ENCODE measurements at places on chromosomes 7 and 10.

DNA sequence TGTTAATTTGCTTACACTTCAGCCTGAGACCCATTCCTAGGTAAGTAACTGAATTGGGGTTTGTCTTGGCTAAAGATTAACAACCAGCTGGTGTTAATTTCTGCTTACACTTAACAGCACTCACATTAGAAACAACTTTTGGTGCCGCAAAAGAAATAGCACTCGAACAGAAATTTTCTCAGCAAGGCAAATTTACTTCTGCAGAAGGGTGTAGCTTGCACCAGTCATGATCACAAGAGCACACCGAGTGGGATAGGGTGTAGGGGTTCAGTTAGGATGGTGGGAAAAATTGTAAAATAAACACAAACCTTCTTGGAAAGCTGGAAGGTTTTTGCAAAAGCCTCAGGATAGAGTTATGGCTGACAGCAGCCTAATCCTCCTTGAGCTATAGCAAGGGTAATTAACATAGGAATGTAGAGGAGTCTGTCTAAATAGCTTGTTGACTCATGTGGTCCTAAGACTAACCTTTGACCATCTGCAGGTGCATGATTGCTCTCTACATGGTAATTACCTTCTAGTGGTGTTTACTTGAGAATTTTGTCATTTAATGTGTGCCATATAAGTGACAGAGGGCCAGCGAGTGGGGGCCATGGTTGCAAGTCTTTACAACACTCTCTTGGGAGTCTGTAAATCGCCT is 67.8 kb upstream of the CDK13 start:
- DNase-seq = no peak

- DNase-seq = no peak
These were observed 59.0 kb upstream of the TAS2R16 start for GRCh38 chr7:123054357-123055133.

- no peak for DNase-seq
These were observed 9.3 kb upstream of the PRSS1 start for GRCh38 chr7:142739923-142740492.

GRCh38 chr10:125015356-125015944 is 73.5 kb downstream of the ZRANB1 start:
- DNase-seq = no peak

GRCh38 chr10:69866688-69867461 is 65.2 kb downstream of the COL13A1 start:
- DNase-seq = no peak

DNA sequence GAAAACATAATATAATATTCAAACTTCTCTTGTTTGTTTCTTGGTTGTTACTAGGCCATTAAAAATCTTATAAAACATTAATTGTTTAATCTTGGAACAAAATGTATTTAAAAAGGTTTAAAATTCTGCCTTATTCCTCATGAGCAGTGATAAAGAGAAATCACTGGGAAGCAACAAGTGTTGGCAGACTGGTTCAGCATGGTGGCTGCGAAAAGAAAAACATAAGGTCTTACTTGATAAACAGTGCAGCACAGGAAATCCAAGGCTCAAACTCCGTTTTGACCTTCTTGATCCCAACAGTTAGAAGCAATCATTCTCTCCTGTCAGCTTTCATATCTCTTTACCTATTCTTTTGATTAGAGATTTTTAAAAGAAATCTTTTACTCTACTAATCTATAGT is 530.8 kb downstream of the CNTNAP2 start:
- DNase-seq = no peak

- peak; percentile 83 for DNase-seq
These were observed 23.5 kb downstream of the ABLIM1 start for GRCh38 chr10:114634609-114634979.

DNA sequence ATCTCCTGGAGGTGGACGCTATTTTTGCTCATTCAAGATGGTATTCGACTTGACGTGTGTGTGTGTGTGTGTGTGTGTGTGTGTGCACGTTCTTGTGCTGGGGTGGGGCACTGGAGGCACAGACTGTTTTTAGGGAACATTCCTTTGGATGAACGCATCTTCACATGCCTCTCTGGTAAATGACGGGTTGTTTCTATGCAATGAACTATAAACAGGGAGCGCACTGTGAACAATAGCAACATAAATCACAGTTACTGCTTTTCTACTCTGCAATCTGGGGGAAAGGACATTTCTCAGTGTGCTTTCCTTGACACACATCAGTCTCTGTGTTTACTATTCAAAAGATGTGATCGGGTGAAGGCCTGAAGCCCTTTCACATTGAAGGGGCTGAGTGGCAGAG is 120.1 kb upstream of the PITRM1 start:
- no peak for DNase-seq

Measured in epithelial cell of proximal tubule (primary cell).